ENCODE measurements at places on chromosomes 5 and 9.
A peak's percentile ranks its signal among the peaks of the same experiment; 100 is the strongest.

- DNase-seq: no peak
Observed at GRCh38 chr5:3828761-3829160, 233.1 kb downstream of the IRX1 start.

DNA sequence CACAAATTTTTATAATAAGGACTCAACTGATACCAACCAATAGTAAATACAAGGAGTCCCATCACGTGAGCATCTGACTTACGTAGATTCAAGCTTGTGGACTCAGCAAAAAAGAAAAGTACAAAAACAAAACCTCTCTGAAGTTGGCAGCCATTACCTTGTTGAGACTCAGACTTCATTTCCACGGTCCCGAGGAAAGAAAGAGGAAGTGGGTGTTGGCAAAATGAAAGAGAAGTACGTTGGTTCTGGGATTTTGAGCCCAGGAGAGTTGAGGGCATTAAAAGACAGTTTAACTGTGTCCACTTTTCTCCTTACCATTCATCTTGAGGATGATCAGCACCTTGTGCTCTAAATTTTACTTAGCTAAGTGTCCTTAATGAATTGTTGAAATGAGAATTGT, 26.7 kb downstream of the NCBP1 start:
- DNase-seq: no peak

DNA sequence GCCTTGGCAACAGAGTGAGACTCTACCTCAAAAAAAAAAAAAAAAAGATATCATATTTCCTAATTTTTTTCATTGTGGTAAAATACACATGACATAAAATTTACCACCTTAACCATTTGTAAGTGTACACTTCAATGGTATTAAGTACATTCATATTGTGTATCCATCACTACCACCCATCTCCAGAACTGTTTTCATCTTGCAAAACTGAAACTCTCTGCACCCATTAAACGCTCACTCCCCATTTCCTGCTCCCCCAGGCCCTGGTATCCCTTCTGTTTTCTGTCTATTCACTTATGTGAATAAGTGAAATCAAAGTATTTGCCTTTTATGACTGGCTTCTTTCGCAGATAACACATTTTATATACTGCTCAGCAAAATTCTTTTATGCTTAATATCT, 12.8 kb downstream of the LRRC8A start:
- no peak for DNase-seq

DNA sequence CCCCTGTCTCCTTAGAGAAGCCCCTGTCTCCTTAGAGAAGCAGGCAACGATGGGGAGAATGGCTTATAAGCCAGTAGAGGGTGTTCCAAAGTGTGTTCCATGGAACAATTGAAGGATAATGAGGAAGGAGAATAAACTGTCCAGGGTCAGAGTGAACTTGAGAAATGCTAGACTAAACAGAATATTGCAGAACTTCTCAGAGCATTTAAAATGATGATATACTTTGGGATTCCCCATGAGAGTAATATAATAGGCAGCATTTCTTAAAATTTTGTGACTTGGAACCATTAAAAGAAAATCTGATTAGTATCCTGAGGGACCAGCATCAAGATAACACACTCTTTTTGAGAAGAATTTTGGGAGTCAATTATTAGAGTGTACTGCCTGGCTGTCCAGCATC, 116.8 kb downstream of the PBX3 start:
- no peak for DNase-seq

- no peak for DNase-seq
Observed at GRCh38 chr5:67244345-67244793, 47.8 kb upstream of the CD180 start.

DNA sequence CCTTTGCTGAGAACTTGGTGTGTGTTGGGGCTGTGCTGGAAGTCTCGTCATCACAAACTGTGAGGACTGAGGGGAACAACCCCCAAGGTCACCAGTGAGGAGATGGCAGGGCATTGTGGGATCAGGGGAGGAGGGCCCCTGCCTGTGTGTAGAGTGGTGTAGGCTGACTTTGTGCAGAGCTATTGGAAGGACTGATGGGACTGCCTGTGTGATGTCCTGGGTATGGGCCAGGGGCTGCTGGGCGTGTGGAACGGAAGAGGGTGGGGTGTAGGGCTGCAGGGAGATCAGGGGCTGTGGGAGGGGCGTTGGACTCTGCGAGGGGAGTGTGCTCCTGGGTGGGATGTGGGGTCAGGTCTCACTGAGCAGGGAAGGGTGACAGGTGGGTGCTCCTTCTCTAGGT, 3.6 kb downstream of the WNK2 start:
- no peak for DNase-seq

DNA sequence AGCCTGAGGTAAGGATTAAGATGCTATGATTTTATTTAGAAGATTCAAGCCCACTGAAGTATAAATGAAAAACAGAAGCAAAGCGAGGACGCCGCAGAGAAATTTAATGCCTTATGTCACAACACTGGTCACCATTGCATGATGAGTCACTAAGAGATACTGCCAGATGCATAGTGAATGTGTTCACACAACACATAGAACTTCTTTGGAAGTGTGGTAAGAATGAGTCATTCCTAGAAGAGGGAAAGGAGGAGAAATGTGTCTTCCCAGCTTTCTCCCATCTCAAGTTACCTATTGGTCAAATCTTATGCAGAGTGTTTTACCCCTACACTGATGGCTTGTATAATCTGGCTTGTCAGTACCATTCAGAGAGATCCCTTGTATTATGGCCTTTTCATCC, 465.3 kb upstream of the ARRDC3 start:
- no peak for DNase-seq

- no peak for DNase-seq
Observed at GRCh38 chr5:107597247-107597646, 73.5 kb downstream of the EFNA5 start.

DNA sequence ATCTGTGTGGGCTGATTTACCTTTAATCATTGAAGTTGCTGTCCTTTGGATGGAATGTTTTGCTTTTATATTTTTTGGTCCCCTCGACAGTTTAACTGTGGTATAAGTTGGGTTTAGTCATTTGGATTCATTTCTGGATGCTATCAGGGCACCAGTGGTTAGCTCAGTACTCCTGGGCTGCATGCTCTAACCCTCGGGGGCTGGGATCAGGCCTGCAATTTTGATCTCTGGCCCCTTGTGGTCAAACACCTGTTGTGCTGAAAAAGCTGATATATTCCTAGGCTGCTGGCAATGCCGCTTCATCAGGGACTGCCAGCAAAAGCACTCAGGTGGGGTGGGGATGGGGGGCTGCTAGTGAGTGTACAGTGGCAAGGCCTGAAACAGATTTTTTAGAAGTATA, 440.4 kb upstream of the RIOK2 start:
- DNase-seq: no peak

DNA sequence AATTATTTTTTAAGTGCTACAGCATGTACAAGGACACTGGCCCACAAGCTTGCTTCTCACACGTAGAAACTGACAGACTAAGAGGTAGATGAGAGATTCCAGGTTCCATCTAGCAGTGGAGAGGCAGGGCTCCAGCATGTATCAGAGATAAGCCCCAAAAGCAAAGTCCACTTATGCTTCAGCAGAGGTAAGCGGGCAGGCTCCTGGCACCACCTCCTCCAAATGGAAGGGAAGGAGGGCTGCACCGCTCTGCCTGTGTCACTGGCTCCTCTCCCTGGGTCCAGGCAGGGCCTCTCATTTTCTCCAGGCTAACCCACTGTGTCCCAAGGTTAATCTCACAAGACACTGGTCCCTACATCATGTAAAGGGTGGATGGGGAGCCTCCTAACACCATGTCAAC, 15.9 kb downstream of the GRHPR start:
- DNase-seq: no peak

- DNase-seq: no peak
Observed at GRCh38 chr9:92097997-92098482, 17.2 kb downstream of the SPTLC1 start.

GRCh38 chr5:119284031-119284430, 71.8 kb upstream of the TNFAIP8 start:
- no peak for DNase-seq

- no peak for DNase-seq
Observed at GRCh38 chr5:135053989-135054388, 20.0 kb upstream of the PITX1 start.

- no peak for DNase-seq
Observed at GRCh38 chr5:34735491-34736426, 79.6 kb downstream of the RAI14 start.

DNA sequence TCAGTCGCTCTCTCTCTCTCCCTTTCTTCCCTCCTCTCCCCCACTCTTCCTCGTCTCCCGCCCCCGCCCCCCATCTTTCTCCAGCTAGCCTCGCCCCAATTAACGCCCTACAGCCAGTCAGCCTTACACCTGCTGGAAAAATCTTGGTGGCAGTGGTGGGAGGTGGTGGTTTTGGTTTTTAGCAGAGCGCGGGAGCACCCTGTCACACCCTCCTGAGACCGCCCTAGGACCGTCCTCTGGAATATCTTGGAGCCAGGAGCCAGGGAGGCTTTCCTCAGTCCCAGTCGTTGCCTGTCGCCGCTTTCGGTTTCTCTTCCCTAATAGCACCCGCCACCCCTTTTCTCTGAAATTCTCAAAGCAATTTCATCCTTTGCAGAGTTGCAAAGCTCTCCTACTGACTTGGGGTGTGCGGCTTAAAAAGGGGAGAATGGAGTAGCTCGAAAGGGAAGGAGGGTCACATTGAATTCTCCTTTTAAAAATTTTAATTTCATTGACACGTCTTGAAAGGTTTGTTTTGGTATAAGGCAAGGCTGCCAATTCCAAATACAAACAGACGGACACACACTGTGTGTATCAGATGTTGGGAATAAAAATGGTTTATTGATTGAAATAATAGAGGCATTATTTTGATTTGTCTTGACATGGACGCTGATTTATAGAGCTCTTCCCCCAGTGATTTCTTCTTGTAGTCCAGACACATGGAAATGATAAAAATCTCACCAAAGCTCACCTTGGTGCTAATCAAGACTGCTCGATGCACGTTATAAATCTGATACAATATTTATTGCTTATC, 301.3 kb downstream of the PARP8 start:
- DNase-seq: peak; percentile 50

- DNase-seq: no peak
Observed at GRCh38 chr5:97635553-97635952, 452.5 kb upstream of the RIOK2 start.

DNA sequence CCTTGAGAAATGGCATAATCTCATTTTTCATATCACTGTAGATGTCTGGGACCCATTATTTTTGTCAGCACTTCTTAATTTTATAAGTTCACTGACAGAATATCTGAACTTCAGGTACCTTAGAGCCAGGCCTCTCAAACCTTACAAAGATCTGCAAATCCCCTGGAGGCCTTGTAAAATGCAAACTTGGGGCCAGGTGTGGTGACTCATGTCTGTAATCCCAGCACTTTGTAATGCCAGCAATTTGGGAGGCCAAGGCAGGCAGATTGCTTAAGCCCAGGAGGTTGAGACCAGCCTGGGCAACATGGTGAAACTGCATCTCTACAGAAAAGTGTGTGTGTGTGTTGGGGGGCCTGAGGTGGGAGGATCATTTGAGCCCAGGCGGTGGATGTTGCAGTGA, 30.8 kb downstream of the RASGRF2 start:
- DNase-seq: no peak

GRCh38 chr9:131609099-131609830, 63.9 kb downstream of the PRRT1B start:
- no peak for DNase-seq

DNA sequence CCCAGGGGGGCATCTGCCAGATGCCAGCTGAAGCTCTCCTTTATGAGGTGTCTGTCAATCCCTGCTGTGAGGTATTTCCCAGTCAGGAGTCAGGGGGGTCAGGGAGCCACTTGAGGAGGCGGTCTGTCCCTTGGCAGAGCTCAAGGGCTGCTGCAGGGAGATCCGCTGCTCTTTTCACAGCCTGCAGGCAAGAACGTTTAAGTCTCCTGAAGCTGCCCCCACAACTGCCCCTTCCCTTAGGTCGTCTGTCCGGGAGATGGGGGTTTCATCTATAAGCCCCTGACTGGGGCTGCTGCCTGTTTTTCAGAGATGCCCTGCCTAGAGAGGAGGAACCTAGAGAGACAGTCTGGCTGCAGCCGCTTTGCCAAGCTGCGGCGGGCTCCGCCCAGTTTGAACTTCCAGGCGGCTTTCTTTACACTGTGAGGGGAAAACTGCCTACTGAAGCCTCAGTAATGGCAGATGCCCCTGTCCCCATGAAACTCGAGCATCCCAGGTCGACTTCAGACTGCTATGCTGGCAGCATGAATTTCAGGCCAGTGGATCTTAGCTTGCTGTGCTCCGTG, 148.3 kb downstream of the RPS23 start:
- DNase-seq: no peak

DNA sequence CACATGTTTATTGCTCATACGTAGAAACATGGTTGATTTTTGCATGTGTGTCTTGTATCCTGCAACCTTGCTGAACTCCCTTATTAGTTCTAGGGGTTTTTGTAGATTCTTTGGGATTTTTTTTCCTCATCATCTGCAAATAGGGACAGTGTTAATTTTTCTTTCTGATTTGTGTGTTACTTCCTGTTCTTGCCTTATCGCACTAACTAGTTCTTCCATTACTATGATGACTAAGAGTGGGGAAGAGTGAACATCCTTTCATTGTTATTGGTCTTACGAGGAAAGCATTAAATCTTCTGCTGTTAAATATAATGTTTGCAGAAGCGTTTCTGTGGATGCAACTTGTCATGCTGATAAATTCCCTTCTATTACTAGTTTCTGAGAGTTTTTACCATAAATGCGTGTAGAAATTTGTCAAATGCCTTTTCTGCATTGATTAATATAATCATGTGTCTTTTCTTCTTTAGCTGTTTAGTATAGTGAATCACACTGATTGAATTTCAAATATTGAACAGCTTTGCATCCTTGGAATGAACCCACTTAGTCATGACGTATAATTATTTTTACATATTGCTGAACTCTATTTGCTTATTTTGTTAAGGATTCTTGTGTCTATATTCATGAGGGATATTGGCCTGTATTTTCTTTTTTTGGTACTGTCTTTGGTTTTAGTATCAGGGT, 32.1 kb upstream of the RNF130 start:
- no peak for DNase-seq

DNA sequence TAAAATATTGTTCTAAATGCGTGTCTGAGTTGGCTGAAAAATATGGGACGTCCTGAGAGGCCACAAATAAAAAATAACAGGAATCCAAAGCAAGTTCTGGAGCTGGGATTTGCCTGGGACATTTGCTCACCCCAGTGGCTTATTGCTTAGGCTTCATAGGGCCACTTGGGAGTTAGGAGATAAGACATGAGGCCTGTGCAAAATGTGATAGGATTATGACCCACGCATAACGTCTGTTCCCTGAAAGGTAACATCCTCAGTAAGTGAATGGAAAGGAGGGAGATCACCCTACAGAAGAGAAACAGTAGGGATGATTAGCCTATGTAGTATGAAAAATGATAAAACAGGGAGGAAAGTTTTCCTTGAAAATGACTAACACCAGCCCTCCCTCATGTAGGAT, 269.4 kb downstream of the EPB41L4A start:
- no peak for DNase-seq

DNA sequence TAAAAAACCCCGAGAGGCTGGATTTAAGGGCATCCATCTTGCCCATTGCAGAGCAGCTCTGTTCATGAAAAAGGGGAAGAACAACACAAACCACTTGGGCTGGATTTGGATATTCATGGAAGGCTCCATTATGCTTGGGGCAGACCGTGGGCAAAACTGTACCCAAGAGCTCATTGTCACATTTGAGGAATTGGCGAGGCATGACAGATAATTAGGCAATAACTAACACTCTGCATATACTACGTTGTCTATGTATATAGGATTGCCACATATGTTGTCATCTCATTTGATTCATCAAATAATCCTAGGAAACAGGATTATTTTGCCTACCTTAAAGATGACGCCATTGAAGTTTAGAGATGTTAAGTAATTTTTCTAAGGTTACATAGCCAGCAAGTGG, 255.4 kb downstream of the SMARCA2 start:
- no peak for DNase-seq

GRCh38 chr9:70947086-70947485, 174.3 kb downstream of the TRPM3 start:
- DNase-seq: no peak
